ENCODE measurements at places on chromosomes 7 and 10. TPM values are rescaled to one million over a fixed set of nuclear protein-coding genes. Genes with fewer than 3 reads are reported as not detected.

GRCh38 chr7:75966190-75966961 lies 28.0 kb downstream of the TMEM120A start:
- peak; percentile 51 for DNase-seq

DNA sequence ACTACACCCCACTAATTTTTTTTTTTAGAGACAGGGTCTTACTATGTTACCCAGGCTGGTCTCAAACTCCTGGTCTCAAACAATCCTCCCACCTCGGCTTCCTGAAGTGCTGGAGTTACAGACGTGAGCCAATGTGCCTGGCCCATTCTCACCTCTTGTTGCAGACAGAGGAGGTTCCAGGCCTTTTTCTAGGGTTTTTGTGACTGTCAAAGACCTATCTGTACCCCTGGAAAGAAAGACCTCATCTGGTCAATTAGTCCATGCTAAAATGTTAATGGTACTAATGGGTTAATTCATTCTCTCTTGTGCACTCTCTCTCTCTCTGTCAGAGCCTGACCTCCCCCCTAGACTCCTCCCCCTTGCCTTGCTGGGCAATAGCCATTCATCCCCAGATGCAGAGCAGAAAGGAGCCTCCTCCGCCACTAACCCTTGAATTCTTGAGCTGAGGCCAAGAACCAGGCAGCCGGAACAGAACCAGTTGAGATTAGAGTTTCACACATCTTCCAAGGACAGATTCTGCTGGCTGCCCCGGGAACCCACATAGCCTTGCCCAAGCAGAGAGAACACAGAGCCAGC lies 209.7 kb downstream of the SKIDA1 start:
- peak; percentile 94 for DNase-seq

ACHE gene
- 0.16 TPM for total RNA-seq

GIMAP2 gene
- 0.98 TPM for total RNA-seq

All from fibroblast of the aortic adventitia (primary cell).